Tongue (tissue), 3 donors: ENCODE measurements at places on chromosomes 5 and 9.

DNA sequence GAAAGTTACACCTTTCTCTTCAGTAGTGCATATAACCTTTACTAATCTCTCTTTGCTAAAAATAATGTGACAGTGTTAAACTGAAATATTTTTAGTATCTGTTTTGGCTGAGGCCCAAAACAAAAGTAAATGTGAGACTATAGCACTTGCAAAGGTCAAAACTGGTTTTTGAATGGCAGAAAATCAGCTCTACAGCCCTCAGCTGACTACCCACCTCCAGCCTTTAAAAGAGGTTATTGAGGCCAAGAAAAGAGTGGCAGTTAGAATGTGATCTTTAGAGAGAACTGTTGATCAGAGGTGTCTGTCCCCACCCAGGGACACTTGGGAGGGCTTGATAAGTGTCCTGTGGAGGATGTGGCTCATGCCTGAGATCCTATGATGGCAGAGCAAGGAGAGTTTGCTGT is 30.9 kb downstream of the PRKACG start:
- DNase-seq: no peak

DNA sequence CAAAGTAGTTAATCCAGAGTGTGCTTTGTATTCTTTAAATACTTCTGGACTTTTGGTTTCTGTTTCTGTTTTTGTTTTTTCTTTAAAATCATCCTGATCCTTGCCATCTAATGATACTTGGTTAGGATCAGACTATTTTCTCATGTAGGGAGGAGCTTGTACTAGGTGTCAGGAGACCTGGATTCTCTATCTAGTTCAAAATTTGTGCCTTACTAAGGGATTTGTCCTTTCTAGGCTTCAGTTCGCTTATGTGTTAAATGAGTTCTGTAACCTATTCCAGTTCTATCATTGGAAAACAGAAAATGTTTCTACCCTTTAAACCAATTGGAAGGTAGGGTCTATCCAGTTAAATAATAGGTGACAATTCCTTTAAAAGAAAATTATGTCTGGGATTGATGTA is 3.3 kb upstream of the MEF2C start:
- DNase-seq: no peak

GRCh38 chr5:14405706-14406553 is 175.7 kb upstream of the OTULINL start:
- DNase-seq: no peak

DNA sequence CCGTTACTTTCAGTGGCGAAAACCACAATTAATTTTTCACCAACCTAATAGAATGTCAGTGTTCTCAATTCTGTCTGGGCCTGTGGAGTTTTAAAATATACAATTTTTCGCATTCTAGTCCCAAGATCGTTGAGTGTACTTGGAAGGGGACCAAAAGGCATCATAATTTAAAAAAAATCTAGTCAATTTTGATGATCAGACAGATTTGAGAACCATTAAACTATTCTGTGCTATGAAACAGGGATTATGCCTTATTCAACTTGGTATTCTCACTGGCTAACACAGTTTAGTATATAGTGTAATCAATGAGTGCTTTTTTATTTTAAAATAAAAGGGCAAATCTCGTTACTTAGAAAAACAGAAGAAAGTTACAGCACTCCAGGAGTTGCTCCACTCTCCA is 61.5 kb upstream of the TNFSF15 start:
- no peak for DNase-seq

- no peak for DNase-seq
Measured at GRCh38 chr5:172223901-172224873, 30.2 kb downstream of the EFCAB9 start.

DNA sequence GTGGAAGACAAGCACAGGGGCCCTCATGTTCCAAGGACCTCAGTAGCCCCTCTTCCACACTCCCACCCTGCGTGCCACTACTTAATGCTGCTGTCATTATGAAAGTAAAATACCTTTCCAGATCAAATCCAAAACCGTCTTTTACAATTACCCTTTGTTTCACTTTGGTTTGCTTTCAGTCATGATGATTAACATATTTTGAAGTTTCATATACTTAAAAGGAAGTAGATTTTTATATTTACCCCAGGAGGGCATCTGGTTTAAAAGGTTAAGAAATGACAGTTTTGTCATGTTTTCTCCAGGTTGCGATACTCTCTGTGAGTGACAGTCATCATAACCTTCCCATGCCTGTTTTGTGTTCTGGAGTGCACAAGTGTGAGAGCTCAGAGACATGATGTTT is 13.5 kb upstream of the MAP1B start:
- DNase-seq: no peak

GRCh38 chr5:169431386-169431785 is 130.4 kb upstream of the SLIT3 start:
- no peak for DNase-seq

GRCh38 chr5:173498739-173499470 is 117.5 kb downstream of the BOD1 start:
- peak; percentile 73 for DNase-seq

DNA sequence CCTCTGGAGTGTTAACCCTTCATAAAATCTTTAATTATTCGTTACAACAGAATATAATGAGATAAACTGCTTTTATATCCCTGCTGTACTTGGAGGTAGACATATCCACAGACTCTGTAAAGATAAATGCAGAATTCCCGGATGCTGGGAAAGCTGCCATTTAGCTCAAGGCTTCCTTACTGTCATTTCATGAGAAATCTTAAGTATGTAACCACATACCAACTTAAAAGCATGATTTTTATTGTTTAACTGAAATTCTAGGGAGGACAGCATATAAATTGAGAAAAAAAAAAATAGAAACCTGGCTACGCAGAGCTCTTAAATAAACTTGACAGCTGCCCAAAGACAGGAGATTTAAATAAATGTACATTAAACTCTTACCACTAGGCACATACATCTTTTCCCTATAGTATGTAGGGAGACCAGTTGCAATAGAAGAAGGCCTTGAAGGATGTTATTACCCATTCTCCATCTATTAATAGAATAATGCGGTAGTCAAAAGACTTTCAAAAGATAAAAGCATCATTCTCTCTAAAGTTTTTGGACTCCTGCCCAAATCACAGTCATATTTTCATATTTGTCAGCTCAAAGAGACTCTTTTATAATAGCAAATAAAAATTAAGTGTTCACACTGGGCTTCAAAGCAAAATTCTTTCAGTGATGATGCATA is 373.8 kb downstream of the NDUFS4 start:
- peak; percentile 25 for DNase-seq

DNA sequence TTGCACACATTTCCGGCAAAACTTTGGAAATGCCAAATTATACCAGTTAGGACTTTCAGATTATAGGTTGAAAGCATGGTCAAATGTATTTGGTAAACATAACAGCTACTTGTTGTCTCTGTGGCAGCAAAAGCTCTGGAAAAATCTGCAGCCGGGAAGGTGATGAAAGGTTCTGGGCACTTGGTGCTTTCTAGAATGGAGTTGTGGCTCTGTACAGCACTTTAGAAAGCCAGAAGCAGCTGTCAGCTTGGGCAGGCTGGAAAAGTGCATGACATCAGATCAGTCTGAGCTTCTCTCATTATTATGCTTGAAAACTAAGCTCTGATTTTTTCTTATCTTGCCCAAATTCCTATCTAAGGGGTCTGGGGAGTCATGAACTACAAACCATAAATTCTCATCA is 118.6 kb upstream of the MAST4 start:
- DNase-seq: peak; percentile 50

DNA sequence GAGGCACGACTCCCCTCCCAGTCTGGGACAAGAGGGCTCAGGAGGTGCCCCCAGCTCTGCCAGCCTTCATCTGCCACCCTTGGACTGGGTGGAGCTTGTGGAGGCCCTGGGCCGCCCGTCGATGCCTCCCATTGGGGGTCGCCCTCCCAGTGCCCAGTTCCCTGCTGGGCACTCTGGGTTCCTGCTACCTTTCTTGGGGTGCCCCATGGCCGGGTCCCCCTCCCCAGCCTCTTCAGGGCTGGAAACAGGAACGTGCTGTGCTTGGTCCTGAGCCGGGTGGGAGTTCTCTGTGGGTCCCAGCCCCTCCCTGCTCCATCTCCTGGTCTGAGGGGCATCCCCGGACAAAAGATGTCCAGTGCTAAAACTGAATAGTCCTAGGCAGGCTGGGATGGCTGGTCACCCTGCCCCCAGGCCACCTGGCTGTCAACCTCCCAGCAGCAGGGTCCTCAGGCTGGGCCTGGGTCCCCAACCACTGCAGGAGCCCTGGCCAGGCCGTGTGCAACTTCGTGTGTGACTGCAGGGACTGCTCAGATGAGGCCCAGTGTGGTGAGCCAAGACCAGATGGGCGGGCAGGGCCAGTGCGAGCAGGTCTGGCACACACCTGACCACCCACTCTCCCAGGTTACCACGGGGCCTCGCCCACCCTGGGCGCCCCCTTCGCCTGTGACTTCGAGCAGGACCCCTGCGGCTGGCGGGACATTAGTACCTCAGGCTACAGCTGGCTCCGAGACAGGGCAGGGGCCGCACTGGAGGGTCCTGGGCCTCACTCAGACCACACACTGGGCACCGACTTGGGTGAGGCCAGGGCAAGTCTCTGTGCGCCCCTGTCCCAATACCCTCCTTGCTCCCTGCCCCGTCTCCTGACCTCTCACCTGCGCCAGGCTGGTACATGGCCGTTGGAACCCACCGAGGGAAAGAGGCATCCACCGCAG is 784 bp downstream of the MAMDC4 start:
- DNase-seq: no peak

- DNase-seq: no peak
Measured at GRCh38 chr9:2387166-2387565, 234.4 kb upstream of the VLDLR start.

DNA sequence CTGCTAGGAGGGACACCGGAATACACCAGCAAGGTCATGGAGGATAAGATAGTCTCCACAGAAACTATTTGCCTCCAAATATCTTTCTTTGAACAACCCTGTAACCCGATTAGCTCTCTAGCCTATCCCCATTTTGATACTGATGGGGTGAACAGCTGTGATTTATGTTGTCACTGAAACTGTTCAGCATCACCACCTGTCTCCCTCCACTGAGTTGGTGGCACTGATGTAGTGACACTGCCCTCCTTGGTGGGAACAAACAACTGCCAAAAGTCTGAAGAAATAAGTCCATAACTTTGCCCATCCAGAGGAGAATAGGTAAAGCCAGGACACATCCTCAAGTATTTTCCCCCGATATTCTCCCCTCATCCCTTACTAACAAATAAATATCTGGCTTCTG is 24.3 kb upstream of the KCNV2 start:
- DNase-seq: peak; percentile 58

GRCh38 chr5:164680812-164681520 is 1175.5 kb downstream of the MAT2B start:
- peak; percentile 1 for DNase-seq

GRCh38 chr9:127525401-127526188 is 74.3 kb downstream of the LRSAM1 start:
- no peak for DNase-seq

- no peak for DNase-seq
Measured at GRCh38 chr5:9771079-9771478, 140.9 kb upstream of the TAS2R1 start.

DNA sequence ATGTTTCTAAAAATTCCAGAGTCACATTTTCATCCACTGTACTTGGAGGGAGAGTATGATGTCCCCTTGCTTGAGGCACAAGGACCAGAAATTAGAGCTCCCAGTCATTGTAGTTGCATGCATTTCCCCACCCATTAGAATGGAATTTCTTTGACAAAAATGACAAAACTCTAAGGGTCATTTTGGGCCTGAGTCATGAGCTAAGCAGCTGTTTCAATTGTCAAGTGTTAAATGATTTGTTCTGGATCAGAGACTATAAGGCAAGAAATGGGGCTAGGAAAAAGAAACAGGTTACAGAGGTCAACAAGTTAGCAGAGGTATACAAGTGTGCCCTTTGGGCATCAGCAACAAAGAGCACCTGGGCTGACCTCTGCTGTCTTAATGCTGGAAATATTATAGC is 131.2 kb upstream of the IQGAP2 start:
- DNase-seq: no peak

GRCh38 chr5:158783382-158783781 is 316.3 kb downstream of the EBF1 start:
- DNase-seq: no peak

GRCh38 chr9:110602281-110602680 is 22.7 kb upstream of the SVEP1 start:
- DNase-seq: no peak

DNA sequence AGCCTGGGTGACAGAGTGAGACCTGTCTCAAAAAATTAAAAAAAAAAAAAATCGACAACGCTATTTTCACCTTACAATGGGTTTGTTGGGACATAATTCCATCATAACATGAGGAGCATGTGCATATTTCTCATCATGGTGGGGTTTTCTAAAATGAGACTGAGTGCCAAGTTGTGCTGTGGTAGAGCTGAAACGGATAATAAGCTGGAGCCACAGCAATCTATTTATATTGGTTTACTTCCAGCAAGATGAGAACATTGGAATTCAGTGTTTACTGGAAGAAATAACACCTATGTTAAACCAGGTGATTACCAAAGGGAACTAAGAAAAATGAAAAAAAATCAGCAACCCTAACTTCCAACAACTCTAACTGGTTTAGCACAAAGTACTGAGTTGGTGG is 102.3 kb upstream of the IL6ST start:
- no peak for DNase-seq

- no peak for DNase-seq
Measured at GRCh38 chr9:93958121-93958818, 3.1 kb upstream of the BARX1 start.

DNA sequence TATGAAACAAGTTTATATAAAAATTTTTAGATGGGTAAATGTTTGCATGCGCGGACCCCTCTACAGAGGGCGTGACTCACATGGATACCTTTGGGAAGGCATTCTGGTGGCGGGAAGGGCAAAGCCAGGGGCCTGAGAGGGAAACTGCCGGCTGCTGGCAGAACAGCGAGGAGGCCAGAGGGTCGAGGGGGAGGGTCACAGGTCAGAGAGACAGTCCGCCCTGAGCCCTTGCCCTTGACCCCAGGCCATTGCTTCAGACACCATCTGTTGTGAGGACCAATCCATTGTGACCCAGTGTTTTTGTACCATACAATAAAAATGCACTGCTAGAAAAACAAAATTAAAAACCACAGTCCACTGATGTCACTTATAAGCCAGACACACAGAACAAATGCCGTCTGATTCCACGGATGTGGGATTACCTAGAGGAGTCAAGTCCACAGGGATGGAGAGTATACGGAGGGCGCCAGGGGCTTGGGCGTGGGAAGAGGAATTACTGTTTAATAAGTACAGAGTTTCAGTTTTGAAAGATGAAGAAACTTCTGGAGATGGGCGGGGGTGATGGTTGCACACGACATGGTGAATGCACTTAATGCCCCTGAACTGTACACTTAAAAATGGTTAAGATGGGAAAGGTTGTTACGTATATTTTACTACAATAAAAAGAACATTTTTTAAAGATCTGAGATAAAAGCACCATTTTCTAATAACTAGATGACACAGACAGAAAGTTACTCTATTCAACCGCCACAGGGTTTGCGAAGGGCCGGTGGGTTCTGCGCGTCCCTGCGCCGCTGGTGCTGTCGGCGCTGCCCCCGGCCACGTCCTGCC is 12.0 kb downstream of the BTNL9 start:
- no peak for DNase-seq

GRCh38 chr5:160029540-160030139 is 20.7 kb downstream of the TTC1 start:
- no peak for DNase-seq
